Naive thymus-derived CD8-positive, alpha-beta T cell (primary cell): ENCODE measurements at places on chromosomes 13 and 19.

DNA sequence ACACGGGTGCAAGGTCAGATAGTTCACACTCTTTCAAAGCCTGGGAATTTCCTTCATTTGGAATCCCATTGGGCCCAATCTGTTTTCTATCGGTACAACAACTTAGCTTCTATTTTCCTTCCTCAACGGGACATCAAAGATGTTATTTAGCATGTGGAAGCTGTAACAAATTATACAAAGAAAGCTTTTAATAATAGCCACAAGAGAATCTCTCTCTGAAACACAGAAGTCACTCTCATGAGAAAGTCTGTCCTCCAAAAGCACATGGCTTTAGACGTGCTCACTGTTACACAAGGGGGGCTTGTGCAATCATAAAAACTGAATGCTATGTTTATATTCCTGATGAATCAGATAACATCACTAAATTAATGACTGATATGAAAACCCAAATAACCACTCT, 28.9 kb upstream of the CYSLTR2 start:
- DNase-seq = no peak

DNA sequence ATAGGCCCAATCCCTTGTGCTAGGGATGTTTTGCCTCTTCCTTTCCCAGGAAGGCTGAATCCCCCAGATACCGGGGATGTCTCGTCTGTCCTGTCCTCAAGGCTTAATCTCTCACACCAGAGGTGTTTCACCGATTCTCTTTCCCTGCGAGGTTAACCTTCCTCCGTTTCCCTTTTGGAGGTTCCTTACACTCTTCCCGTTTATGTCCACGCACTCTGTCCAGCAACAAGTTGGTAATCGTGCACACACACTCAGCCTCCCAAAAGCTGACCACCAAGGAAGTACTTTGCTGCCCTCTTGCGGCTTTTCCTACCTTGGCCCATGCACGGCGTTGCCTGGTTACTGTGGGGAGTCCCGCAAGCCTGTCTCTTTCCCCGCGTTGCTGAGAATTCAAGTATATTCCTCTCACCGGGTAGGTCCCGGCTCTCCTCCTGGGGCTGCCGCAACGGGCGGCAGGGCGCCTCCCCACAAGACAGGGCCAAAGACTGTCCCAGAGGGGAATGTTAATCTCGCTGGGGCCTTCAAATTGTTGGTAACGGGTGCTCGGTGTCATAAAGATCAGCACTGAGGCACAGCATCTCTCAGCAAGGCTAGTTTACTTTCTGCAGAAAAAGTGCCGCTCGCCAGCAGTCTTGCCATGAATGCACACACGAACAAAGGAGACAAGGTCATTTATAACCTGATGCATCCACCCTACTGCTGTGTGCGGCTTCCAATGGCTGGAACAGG, 36.7 kb upstream of the CD177 start:
- no peak for DNase-seq

DNA sequence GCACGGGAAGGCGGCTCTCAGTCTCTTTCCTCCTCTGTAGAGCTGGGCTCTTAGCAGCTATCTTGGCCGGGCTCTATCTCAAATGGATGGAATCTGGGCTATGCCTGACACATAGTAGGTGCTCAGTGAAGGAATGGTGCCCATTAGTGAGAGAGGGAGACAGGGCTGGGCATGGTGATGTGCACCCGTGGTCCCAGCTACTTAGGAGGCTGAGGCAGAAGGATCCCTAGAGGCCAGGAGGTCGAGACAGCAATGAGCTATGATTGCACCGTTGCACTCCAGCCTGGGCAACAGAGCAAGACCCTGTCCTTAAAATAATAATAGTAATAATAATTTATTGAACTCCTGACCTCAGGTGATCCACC, 14.7 kb downstream of the KLF2 start:
- no peak for DNase-seq

DNA sequence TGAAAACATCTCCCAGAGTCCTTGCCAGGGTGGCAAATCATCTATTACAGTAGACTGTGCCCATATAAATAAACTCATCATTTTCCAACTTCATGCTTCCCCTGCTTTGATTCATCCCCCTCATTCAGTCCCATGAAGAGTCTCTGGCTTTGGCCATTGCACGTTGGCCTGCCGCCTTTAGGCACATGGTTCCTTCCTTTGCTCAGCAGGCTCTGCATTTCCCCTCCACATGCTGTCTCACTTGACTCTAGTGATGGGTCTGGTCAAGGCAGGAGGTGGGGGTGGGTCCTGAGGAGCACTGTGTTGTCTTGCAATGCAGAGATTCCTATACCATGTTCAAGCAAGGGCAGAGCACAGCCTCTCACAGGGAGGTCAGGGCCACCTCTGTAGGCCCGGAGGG, 48.8 kb upstream of the ARGLU1 start:
- no peak for DNase-seq

DNA sequence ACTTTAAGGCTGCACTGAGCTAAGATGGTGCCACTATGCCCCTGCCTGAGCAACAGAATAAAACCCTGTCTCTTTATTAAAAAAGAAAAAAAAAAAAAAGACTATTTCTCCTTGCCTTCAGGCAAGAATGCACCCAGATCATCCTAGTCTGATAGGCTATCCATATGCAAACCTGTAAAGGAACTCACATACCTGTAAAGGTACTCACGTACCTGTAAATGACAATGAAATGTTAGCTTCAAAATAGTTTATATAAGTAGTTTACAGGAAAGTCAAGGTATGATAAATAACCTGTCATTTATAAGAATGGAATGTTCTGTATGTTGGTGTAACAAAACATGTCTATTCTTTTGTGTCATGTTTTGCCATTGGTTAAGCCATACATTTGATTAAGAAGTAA, 86.3 kb downstream of the PIBF1 start:
- no peak for DNase-seq

GRCh38 chr19:29089315-29089870, 123.6 kb downstream of the UQCRFS1 start:
- DNase-seq = no peak

GRCh38 chr13:87234981-87235380, 436.2 kb upstream of the SLITRK5 start:
- no peak for DNase-seq

DNA sequence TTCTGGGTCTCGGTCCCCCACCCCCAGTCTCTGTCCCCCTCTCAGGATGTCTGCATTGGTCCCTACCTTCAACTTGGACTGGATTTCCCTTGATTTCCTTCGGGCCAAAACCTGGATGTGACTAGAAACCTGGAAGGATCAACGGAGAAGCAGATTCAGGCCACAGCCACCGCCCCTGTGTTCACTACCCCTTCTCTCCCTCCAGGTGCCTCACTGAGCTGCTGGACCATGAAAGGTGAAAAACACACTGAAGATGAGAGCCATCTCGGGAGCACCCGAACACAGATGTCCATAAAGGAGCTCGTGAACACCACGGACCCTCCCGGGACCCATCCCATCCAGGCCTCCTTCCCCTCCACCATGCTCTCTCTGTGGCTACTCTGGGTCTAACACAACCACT, 5.0 kb downstream of the TEAD2 start:
- no peak for DNase-seq

DNA sequence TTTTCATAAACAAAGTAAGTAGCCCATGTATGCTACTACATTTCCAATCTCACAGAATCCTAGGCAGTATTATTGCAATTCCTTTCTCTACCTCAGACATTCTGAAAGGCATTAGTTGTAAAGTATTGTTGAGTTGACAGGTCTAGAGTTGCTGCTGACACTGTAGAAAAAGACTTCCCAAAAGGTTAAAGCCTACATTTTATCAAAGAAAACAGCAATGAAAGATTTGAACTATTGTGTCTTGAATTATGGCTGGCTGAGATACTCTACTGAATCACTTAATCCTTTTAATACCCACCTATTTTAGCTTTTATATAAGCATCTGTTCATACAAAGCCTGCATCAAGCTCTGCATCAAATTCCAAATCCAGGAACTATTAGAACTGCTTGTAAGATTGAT, 1082.0 kb downstream of the OLFM4 start:
- no peak for DNase-seq

- DNase-seq = no peak
Observed at GRCh38 chr13:104530741-104531140, 1464.5 kb upstream of the SLC10A2 start.

- DNase-seq = no peak
Observed at GRCh38 chr13:29109987-29110386, 289.8 kb downstream of the MTUS2 start.
